ENCODE measurements at places on chromosomes 1 and 21.

DNA sequence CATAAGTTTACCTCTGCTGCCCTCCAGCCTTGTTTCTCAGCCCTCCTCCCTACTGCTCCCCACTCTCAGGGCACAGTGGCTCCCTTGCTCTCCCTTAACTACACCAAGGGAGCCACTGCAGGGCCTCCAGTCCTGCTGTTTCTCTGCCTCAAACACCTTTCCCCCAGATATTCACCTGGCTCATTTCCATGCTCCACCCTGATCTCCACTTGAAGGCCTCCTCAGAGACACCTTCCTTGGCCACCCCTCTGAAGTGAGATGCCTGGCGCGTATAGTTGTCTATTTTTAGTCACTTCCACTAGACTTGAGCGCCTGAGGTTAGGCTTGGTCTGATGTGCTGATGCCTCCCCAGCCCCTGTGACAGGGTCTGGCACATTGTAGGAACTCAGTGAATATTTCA lies 34.9 kb downstream of the SEC16B start:
- DNase-seq = no peak

- no peak for DNase-seq
Observed at GRCh38 chr1:243559575-243560162, 290.4 kb downstream of the AKT3 start.

DNA sequence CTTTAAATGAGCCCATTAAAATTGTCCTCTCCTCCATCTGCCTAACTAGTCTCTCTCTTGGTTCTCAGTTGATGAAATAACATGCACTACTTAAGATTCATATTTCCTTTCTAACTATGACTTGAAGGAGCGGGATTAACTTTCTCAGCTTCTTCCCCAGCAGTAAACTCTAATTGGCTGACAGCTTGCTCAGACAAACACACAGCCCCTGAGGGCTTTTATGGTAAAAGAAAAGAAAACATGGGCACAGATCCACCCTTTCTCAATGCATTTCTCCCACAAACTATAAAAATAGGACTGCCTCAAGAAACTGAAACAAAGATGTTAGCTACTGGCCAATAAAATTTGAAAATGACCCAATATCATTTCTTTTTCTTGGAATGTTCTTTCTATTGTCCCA lies 703.1 kb downstream of the ADGRL2 start:
- DNase-seq = no peak

- no peak for DNase-seq
Observed at GRCh38 chr1:169395955-169396354, 28.0 kb downstream of the BLZF1 start.

DNA sequence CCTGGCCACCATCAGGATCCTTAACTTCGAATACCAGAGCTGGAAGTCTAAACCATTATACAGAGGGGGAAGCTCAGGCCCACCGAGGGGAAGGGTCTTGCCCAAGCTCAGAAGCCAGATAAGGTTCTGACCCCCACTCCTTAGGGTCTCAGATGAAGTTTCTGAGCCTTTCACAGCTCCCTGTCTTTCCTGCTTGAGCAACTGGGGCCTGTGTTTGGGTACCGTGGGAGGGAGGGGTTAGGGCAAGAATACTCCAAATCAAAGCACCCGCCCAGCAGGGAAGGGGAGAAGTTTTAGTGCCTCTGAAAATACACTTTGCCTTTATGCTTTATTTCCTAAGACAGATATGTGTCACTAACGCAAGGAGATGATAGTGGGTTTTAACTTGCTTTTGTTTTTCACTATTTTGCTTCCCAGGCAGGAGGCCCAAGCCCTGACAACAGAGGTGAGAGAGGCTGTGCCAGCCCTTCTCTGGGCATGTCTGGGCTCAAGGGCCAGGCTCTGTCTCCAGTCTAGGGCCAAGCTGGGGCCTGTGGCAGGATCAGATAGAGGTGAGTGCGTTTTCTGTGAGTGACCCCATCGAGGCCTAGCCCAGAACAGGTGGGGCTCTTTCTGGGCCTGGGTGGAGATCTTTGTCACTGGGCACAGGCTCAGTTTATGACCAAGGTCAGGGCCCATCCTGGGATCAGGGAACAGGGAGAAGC lies 20.5 kb upstream of the TENT5B start:
- no peak for DNase-seq
